ENCODE measurements at places on chromosomes 12 and 14. TPM values are rescaled to one million over a fixed set of nuclear protein-coding genes. Genes with fewer than 3 reads are reported as not detected.

DNA sequence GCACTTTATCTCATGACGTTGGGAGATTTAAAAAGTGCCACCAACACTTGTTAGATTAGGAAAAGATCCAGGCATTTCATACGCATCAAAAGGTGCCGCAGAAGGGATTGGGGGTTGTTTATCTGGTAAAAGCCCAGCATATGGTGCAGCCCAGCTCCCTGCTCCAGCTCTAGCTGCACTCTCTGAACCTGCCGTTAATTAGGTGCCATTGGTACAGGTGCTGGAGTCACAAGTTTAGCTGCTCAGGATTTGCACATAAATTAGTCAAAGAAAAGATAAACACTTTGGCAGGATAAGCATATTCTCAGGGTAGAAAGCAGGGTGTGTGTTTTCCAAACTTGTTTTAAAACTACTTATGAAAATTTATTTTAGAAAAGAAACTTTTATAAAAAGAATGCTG lies 932.6 kb upstream of the TMEM132C start:
- H3K27ac ChIP-seq, result no peak overlapping the region
- DNase-seq, result no peak

- no peaks in the 10 kb centered on the region for H3K36me3 ChIP-seq
- no peak overlapping the region for H3K27ac ChIP-seq
- H3K27me3 ChIP-seq, result no peaks in the 10 kb centered on the region
Observed at GRCh38 chr12:108592033-108592909, 5.6 kb downstream of the TMEM119 start.

GRCh38 chr12:91211866-91212265 lies 29.2 kb upstream of the DCN start:
- H3K27ac ChIP-seq, result no peak overlapping the region
- no peaks in the 10 kb centered on the region for H3K27me3 ChIP-seq
- no peak overlapping the region for H3K4me3 ChIP-seq
- no peak for DNase-seq

GRCh38 chr14:80809663-80810062 lies 131.9 kb downstream of the CEP128 start:
- no peak overlapping the region for H3K4me3 ChIP-seq
- H3K27ac ChIP-seq, result no peak overlapping the region
- H3K27me3 ChIP-seq, result no peaks in the 10 kb centered on the region
- no peaks in the 10 kb centered on the region for H3K4me1 ChIP-seq
- H3K36me3 ChIP-seq, result no peaks in the 10 kb centered on the region

Gene TUBA1B
- total RNA-seq, result 929 TPM

Gene SDSL
- total RNA-seq, result 1.5 TPM

Gene TC2N
- total RNA-seq, result 48.9 TPM

Gene FSCB
- not detected for total RNA-seq

DNA sequence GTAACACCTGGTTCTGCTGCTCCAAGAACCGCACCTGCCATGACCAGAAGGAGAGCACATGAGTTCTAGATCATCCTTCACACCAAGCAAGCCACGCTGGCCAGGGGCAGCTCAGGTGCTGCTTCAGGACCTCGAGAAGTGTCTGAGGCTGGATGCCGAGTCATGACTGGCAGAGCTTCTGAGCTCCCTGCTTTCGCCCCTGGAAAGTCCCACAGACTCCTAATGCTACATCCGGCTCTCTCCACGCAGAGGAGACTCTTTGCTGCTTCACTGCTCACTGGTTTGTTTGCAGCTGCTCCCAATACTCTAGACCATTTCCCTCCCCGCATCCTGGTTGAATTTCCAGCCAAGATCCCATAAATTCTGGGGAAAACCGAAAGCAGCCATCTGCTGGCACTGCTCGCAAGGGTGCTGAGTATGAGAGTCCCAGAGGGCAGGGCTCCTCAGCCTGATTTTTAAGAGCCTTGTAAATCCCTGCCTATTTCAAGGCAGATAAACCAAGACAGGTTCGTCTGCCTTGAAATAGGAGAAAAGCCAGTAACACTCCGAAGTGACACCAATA lies 1.4 kb downstream of the KRT2 start:
- H3K36me3 ChIP-seq, result no peaks in the 10 kb centered on the region
- no peaks in the 10 kb centered on the region for H3K27me3 ChIP-seq
- no peak overlapping the region for H3K4me3 ChIP-seq
- no peak for DNase-seq
- no peak overlapping the region for H3K27ac ChIP-seq
- no peaks in the 10 kb centered on the region for H3K4me1 ChIP-seq

DNA sequence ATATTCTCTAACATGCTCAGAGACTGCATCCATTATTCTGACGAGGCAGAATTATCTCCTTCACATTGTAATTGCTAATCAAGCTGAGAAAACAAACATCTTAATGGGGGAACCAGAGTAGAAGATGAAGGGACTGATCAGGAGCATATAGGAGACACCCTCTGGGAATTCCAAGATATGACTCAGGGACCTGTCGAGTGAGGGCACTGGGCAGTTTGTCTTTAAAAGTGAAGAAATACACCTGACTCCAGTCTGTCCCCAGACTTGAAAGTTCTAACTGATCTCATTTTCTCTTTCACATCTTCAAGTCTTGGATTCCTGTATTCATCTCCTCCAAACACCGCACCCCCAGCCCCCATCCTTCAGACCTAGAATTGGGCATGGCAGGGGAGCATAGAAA lies 226.9 kb upstream of the PLXNC1 start:
- no peaks in the 10 kb centered on the region for H3K36me3 ChIP-seq
- H3K4me3 ChIP-seq, result no peak overlapping the region
- no peaks in the 10 kb centered on the region for H3K27me3 ChIP-seq
- H3K27ac ChIP-seq, result no peak overlapping the region

DNA sequence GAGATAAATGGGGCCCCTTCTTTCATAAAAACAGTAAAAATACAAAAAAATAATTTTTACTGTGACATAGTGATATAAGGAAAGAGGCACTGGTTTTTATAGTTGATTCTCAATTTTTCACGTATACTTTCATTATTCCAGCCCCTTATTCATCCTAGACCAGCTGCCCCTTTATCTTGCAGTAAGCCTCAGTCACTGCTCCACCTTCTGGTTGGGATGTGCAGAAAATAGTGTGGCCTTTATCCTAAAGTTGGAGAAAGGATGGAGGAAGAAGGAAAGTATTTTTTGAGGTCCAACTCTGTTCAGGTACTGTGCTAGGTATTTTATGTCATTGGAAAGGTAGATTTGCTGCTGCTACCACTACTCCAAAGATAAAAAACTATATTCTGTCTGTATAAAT lies 172.7 kb downstream of the ANO6 start:
- H3K36me3 ChIP-seq, result no peaks in the 10 kb centered on the region
- DNase-seq, result no peak
- peaks cover 2% of the 10 kb centered on the region for H3K4me1 ChIP-seq
- no peaks in the 10 kb centered on the region for H3K27me3 ChIP-seq

DNA sequence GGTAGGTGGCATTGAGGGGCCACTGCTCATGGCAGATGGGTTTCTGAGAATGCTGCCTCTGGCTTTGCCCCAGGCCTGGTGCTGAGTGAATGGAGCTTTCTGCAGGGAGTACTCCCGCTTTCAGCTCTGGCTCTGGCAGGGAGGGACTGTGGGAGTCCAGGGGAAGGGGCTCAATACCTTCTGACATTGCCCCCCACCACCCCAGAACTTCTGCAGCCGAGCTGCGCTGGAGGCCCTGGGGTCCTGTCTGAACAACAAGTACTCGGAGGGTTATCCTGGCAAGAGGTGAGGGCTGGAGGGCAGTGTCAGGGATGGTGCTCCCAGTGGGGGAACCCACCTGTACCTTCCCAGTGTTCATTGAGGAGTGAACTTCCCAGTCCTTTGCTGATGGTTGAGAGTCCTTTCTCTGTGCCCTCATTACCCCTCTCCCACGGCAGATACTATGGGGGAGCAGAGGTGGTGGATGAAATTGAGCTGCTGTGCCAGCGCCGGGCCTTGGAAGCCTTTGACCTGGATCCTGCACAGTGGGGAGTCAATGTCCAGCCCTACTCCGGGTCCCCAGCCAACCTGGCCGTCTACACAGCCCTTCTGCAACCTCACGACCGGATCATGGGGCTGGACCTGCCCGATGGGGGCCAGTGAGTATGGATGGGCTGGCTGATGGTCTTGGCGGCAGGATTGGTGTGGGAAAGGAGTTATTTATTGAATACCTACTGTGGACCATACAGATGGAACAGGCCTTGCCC lies 1.9 kb downstream of the SHMT2 start:
- H3K4me3 ChIP-seq, result no peak overlapping the region
- peaks cover 15% of the 10 kb centered on the region for H3K36me3 ChIP-seq
- peaks cover 24% of the 10 kb centered on the region for H3K27me3 ChIP-seq
- DNase-seq, result no peak
- H3K27ac ChIP-seq, result no peak overlapping the region

Gene WDHD1
- total RNA-seq, result 0.80 TPM

DNA sequence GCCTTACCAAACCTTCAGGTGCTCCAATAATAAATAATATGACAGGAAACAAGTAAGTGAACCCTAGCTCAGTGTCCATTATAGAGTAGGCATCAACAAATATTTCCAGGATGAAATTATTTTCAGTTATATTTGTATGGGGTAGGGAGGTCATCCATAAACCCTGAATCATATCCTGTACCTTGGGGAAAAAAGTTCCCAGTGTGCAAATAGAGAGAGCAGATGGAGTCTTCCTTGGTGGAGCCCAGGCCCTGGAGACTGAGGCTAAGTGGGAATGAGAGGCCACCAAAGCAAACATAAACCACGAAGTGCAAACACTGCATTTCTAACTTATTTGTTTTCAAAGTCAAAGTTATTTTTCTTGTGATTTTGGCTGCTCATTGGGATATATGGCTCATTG lies 8.5 kb upstream of the ERP27 start:
- peaks cover 43% of the 10 kb centered on the region for H3K36me3 ChIP-seq
- no peak for DNase-seq
- no peak overlapping the region for H3K4me3 ChIP-seq
- peaks cover 37% of the 10 kb centered on the region for H3K4me1 ChIP-seq

Gene RNASE7
- total RNA-seq, result 13.3 TPM

GRCh38 chr14:24634158-24634557 lies at the start of gene GZMB:
Gene GZMB, minus strand, starts transcription at chr14:24634190. Its CDS starts 30 bp downstream, at chr14:24634160.
- no peak within 1 kb of the TSS for H3K4me3 ChIP-seq
- no peak for DNase-seq
- H3K27ac ChIP-seq, result peak within 1 kb of the TSS; percentile 44

DNA sequence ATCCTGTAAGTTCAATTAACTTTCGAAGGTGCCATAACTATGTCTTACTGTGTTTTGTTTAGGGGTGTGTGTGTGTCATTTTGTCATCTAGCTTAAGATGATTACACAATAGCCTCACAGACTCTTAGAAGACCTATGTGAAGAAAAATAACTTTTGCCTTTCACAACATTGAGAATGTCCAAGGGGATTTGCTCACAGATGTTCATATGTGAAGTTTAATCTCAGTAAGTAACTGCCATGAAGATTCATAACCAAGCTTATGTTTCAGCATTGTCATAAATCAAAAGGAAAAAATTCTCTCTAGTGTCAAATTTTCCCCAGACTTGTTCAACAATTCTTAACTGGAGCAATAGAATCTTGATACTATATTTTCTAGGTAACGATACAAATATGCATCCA lies 226.1 kb upstream of the PRKD1 start:
- no peak overlapping the region for H3K4me3 ChIP-seq
- no peak for DNase-seq
- H3K4me1 ChIP-seq, result no peaks in the 10 kb centered on the region
- H3K27me3 ChIP-seq, result no peaks in the 10 kb centered on the region

- no peak overlapping the region for H3K27ac ChIP-seq
- H3K4me3 ChIP-seq, result no peak overlapping the region
- H3K4me1 ChIP-seq, result peaks cover 4% of the 10 kb centered on the region
- H3K27me3 ChIP-seq, result no peaks in the 10 kb centered on the region
Observed at GRCh38 chr12:45973526-45973925, 16.8 kb downstream of the SCAF11 start.

Gene CELA1
- not detected for total RNA-seq

DNA sequence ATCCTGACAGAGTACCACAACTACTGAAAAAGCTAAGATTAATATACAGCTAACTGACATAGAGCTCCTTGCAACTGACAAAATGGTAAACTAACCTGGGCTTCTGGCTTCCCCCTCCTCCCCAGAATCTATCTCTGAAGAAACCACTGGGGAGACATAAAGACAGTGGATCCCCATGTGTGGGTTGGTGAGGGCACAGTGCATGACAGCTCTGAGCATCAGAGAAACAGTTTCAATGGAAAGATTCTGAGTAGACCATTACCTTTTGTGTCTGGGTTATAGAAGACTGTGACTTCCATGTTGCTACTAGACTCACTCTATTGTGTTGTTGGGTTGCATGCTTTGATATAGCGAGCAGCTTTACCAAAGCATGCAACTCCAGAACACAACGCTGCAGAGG lies 247.4 kb downstream of the EFCAB11 start:
- H3K36me3 ChIP-seq, result no peaks in the 10 kb centered on the region
- no peak for DNase-seq
- H3K4me3 ChIP-seq, result no peak overlapping the region
- no peak overlapping the region for H3K27ac ChIP-seq

Gene SLC35F4
- not detected for total RNA-seq

Measured in esophagus squamous epithelium (tissue), 5 donors.